ENCODE measurements at places on chromosomes 1 and 21.

- peak; percentile 8 for DNase-seq
These were observed 6.4 kb upstream of the MYBPHL start for GRCh38 chr1:109312978-109313775.

GRCh38 chr1:169018751-169019150, 87.7 kb upstream of the ATP1B1 start:
- no peak for DNase-seq

GRCh38 chr1:56120021-56120420, 459.3 kb downstream of the PLPP3 start:
- DNase-seq = peak; percentile 59

DNA sequence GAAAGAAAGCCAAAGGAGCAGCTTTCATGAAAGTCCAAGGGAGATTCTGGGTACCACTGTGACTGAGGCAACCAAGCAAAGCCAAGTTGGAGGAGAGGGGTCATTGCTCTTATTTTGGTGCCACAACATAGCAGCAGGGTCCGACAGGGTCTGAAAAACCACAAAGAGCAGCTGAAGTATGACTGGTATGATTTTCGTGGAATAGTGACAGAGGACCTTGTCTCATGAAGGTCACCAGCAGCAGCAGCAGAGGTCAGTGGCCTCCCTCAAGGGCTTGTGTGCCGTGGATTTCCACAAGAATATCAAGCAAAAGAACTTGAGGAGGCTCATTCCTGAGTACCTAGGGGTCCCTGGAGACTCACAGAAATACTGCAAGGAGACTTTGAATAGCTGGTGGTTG, 160.9 kb upstream of the SYT6 start:
- no peak for DNase-seq

DNA sequence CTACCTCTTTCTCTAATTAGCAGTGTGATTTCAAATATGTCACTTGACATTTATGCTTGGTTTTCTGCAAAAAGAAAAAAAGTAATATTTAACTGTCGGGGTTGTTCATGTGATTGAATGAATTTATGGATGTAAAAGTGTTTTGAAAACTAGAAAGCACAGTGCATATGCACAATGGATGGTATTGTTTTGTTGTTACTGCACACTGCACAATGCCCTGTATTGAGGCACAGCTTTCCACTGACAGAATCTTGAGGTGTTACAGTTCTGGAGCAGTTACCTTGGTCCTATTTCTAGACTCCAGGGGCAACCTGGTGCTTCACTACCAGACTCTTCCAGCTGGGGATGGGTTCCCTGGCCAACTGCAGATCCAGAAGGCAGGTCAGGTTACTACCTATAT, 116.8 kb upstream of the L1TD1 start:
- no peak for DNase-seq

- DNase-seq = no peak
These were observed 2.3 kb downstream of the VPS26C start for GRCh38 chr21:37264808-37265207.

DNA sequence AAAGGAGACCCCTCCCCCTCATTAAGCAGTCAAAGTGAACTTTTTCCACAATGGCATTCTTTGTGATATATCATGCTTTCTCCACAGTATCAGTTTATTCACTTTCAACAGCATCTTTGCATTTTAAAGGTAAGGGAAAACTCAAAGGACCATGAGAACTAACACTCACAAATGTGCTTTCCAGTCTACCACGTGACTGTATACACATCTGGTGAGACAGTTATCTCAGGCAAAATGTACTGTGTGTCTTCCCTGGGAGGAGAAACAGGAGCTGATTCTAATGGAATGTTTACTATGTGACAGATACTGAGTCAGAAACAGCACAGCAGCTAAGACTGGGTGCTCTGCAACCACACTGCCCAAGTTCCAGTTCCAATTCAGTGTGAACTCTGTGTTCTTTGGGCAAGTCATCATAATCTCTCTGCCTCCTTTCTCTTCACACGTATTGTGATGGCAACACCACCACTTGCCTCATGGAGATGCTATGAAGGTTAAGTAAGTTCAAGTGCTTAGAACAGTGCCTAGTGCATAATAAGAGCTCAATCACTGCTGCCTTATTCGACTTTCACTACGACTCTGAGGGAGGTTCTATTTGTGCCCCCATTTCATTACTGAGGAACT, 79.0 kb downstream of the SLC45A1 start:
- peak; percentile 94 for DNase-seq

Data from RPMI7951 (cell line).